ENCODE measurements at places on chromosomes 11 and 22.

DNA sequence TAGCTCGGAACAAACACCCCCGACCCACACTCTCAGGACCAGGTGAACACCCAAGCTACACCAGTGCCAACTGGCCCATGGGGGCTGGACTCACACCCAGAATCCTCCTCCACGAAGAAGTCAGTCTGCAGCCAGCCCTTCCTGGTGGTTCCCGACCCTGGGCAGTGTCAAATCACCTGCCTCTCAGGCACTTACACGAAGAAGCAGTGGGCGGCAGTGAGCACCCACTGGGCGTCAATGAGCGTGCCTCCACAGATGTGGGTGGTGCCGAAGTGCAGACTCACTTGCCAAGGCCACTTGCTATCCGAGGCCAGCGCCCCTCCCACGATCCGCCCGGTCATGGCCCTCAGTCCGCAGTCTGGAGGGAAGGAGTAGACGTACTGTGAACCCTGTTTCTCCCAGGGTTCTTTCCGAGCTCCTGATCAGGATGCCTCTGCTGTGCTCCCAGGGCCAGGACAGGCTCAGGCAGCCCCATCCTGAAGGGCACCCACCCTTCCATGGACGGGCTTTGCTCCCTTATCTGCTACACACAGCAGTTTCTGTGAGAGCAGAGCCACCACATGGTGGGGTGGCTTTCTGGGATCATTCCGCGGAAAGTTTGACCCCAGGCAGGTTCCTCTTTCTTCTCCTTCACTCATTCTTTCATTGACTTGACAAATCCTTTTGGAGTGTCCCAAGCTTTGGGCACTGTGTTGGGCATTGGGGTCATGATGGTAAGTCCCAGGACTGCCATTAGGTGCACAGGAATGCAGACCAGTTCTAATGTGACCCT is 19.4 kb downstream of the TMPRSS13 start:
- DNase-seq: no peak

- no peak for DNase-seq
Observed at GRCh38 chr11:25242928-25243327, 746.1 kb downstream of the LUZP2 start.

DNA sequence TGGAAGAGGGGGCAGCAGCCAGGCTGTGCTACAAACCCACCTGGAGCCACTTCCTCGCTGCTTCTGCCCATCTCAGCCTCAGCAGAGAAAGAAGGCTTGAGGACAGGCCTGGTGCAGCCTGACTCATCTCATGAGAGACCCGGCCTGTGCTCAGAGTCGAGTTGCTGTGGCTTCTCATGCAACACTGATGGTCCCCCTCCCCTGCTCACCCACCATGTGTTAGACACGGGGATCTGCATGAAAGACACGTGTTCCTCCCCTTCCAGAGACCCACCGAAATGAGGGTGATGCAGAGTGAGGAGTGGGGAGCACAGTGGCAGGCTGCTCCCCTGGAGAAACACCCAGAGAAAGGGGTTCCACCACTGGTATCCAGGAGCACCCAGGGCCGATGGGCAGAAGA is 15.0 kb downstream of the RTN4R start:
- DNase-seq: no peak

DNA sequence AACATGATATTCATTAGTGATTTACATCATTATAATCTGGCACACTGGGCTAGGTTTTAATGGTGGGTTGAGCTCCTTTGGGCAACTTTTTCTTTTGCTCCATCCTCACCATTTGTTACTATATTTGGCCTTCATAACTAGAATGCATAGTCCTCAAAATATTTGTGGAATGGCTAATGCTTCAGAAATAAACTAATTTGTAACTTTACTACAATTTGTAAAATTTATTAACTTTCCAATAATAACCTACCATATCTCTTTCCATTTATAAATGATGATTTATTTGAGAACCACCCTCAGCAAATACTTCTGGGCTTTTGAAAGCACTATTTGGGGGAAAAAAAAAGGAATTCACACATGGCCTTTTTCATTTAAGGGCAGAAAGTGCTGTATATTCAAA is 79.7 kb downstream of the LARGE2 start:
- DNase-seq: no peak

DNA sequence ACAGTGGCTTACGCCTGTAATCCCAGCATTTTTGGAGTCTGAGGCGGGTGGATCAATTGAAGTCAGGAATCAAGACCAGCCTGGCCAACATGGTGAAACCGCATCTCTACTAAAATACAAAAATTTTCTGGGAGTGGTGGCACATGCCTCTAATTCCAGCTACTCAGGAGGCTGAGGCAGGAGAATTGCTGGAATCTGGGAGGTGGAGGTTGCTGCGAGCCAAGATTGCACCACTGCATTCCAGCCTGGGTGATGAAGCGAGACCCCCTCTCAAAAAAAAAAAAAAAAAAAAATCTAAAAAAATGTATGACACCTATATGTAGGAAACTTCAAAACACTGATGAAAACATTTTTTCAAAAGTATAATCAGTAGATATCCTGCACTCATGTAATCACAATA is 242.7 kb upstream of the CHORDC1 start:
- no peak for DNase-seq

DNA sequence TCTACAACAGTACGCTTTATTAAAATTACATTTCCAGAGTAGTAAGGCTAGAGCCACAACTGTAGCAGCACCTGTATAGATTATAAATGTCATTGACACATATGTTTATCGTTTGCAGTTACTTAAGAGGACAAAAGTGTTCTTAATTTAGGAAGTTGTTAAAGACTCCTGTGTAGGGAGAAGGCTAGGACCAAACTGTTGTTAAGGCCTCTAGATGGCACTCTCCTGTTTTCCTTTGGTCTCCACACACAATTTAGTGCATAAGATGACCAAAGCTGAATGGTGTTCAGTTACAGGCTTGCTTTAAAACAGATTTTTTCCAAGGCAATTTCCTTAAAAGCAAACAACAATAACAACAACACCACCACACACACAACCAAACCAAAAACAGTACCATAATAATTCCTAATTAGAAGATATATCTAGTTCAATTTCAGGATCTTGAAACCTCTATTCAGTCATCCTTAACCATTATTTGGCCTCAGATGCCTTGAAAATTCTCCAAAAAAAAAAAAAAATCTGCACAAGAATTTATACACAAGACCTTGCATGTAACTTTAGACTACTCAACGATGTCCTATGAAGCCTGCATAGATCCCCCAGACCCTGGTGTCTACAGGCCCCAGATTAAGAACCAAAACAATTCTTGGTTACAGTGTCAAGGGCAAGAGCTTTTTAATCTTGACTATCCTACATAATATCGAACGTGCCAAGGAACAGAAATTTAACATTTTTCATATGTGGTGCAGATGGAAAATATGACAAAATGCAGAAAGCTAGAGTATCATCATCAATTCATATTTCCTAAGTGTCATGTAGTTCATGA is 42.6 kb upstream of the APOA1 start:
- DNase-seq: no peak

DNA sequence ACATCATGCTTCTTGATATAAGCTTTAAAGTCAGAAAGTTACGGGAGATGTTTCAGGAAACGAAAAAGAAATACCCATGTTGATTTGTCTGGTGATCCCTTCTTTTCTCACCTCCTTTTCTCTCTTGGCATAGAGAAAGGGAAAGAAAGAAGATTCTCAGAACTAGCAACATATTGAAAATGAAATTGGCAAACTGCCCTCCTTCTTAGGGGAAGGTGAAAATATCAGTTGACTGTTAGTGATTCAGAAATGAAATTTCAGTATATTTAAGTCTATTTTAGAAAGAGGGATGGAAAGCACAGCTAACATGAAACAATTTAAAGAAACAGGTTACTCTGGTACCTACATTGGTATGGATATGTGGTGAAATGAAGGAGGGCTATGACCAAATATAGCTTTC is 918.1 kb downstream of the METTL15 start:
- no peak for DNase-seq

DNA sequence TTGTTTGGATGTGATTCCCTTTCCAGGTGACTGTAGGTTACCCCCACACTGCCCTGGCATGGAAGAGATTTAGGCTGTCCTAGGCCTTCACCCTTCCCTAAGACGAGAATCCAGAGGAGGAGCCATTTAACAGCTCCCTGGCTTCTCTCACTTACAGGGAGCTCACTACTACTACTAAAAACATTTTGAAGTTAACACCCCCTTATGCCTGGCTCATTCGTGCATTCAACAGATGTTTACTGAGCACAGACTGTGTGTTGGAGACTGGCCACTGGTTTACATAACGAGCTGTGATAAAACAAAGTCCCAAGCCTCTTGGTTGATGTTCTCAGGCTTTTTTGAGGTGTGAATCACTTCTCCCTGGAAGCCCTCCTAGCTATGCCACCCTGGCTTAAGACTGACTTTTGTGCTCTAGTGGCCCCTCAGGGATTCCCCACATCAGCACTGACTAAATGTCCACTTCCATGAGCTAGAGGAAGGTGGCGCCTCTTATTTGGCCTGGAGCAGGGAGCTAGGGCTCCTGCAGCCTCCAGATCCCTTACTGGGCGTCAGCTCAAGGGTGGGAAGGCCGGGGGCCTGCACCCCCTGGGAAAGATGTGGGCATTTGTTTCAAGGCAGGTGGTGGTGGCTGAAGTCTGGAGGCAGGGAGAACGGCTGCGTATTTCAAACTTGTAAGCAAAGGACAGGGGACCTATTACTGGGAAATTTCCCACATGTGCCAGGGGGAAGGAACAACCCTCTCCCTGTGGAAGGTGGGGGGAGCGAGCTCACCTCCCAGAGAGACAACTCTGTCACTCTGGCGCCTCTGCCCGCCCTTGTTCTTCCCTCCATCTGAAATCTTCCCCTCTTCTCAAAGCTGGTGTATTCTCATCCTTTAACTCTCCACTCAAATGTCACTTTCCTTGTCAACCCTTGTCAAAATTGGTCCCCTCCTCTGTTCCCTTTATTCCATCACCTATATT is 19.4 kb upstream of the MALAT1 start:
- DNase-seq: no peak

GRCh38 chr22:36423461-36424404 is 36.0 kb upstream of the MYH9 start:
- no peak for DNase-seq

DNA sequence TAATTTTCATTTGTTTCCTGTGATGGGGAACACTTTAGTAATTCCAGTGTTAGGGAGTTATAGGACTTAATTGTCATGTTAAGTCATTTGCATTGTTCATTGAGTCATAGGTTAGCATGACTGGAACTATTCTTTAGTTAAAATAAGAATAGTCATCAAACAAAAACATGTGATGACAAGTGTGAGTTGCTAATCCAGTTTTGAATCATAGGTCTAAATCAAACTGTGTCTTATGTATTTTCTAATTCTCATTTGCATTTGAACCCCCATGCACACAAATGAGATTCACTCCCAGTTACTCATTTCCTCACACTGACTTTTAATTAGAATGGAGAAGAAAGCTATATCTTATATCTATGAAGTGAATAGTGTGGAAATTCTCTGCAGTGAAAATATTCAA is 405.6 kb downstream of the LRRC4C start:
- no peak for DNase-seq

DNA sequence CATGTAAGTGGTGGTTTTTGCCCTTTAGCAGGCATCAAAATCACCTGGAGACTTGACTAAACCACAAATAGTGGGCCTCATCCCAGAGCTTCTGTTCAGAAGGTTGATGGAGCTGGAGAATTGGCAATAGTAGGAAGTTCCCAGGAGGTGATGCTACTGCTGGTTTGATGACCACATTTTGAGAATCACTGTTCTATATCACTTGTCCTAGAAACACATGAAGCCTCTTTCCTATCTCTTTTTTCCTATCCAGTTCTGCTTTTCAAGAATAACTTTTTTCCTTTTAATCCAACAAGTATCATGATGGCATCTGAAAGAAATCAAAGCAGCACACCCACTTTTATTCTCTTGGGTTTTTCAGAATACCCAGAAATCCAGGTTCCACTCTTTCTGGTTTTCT is at the start of gene OR5D13:
TSS of gene OR5D13 (plus strand) at position 301 of the 400 bp plus-strand sequence. CDS start at position 301, 0 bp downstream.
- no peak for DNase-seq

GRCh38 chr22:35258191-35258988 is 1.1 kb downstream of the HMGXB4 start:
- no peak for DNase-seq

- DNase-seq: no peak
Observed at GRCh38 chr11:87954476-87954875, 220.8 kb downstream of the RAB38 start.

- no peak for DNase-seq
Observed at GRCh38 chr11:45104006-45104789, 42.2 kb upstream of the PRDM11 start.

GRCh38 chr11:74557526-74557925 is 34.9 kb upstream of the POLD3 start:
- no peak for DNase-seq

DNA sequence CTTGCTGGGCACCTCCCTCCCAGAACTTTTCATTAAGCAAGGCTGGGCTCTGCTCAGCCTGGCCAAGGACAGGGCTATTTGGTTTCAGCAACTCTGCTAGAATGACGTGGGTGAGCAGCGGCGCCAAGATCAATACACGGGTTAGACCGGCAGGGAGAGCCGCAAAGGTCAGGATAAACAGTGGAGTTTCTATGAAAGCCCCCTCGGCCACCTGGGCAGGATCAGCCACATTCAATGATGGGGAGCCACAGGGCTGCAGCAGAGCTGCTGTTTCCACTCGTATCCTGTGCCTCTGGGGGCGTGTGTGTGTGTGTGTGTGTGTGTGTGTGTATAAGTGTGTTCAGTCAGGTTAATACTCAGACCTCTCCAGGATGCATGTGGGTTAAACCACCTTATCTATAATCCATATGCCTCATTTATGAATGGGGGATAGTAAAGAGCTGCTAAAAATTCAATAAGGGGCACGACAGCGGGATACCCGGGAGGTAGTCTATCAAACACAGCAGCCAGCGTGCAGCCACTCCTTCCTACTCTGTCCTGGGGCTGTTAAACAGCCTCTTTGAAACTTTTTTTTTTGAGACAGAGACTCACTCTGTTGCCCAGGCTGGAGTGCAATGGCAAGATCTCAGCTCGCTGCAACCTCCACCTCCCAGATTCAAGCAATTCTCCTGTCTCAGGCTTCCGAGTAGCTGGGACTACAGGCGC is 34.8 kb downstream of the MYH9 start:
- no peak for DNase-seq

- no peak for DNase-seq
Observed at GRCh38 chr22:45885171-45885840, 91.7 kb downstream of the WNT7B start.

DNA sequence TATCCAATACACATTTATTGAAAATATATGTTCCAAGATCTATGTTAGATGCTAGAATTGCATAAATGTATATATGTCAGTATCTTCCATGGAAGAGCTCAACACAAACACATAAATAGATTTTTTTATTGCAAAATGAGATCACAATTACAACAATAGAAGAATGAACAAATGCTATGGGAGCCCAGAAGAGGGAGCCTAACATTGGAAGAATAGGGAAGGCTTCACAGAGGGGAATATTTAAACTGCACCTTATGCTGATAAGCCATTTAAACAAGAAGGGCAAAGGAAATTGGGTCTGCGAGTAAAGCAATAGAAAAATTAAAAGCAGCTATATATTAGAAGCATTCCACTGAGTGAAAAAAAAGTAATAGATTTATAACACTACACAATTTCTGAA is 96.1 kb upstream of the LRRC55 start:
- DNase-seq: no peak

- no peak for DNase-seq
Observed at GRCh38 chr22:37517826-37518450, 1.3 kb downstream of the CARD10 start.

All from activated gamma-delta T cell treated with anti-CD3 and anti-CD28 coated beads, Interleukin-2, amount 50 U/mL, for 16 hours (primary cell).